Fibroblast of lung (primary cell): ENCODE measurements at places on chromosomes 13 and 19. TPM values are rescaled to one million over a fixed set of nuclear protein-coding genes. Genes with fewer than 3 reads are reported as not detected.
A peak's percentile ranks its signal among the peaks of the same experiment; 100 is the strongest.

GRCh38 chr13:23673354-23673753 lies 103.1 kb downstream of the TNFRSF19 start:
- DNase-seq = peak; percentile 99

- no peak for DNase-seq
Observed at GRCh38 chr19:18289471-18290301, 8.3 kb upstream of the JUND start.

- no peak for DNase-seq
Observed at GRCh38 chr13:99258946-99259345, 767 bp upstream of the GPR18 start.

GRCh38 chr19:49387936-49388372 lies at the start of gene KASH5:
Gene KASH5 (plus strand): TSS chr19:49388249. CDS start chr19:49390884, 2,635 bp downstream.
- DNase-seq = peak; percentile 52

DNA sequence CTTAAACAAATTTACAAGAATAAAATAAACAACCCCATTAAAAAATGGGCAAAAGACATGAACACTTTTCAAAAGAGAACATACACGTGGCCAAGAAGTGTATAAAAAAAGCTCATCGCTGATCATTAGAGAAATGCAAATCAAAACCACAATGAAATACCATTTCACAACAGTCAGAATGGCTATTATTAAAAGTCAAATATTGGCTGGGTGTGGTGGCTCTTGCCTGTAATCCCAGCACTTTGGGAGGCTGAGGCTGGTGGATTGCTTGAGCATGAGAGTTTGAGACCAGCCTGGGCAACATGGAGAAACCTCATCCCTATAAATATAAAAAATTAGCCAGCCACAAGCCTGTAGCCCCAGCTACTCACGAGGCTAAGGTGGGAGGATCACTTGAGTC lies 89.9 kb downstream of the UBL3 start:
- DNase-seq = peak; percentile 20

GRCh38 chr13:112852392-112852791 lies 116.6 kb upstream of the MCF2L start:
- DNase-seq = no peak

The SLC25A23 gene
- 18.5 and 33.9 TPM in 2 replicates for total RNA-seq

The CEACAM8 gene
- not detected in 2 replicates for total RNA-seq
